ENCODE measurements at places on chromosomes 3 and 15.
A peak's percentile ranks its signal among the peaks of the same experiment; 100 is the strongest.

DNA sequence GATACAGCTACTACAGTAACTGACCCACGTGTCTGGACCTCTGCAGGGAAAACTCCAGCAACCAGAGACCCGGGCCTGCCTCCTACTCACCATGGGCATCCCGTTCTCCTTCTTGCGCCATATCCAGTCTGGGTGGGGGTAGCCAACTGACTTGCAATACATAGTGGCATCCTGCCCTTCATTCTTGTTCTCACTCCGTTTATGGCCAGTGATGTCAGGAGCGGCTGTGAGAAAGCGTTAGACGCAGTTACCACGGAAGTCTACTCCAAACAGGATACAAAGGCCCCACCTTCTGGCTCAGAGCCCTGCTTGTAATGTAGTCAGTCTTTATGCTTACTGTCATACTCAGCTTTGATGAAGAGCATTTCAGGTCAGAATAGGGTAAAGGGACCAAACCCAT lies 59.6 kb downstream of the NPTN start:
- DNase-seq, result no peak

DNA sequence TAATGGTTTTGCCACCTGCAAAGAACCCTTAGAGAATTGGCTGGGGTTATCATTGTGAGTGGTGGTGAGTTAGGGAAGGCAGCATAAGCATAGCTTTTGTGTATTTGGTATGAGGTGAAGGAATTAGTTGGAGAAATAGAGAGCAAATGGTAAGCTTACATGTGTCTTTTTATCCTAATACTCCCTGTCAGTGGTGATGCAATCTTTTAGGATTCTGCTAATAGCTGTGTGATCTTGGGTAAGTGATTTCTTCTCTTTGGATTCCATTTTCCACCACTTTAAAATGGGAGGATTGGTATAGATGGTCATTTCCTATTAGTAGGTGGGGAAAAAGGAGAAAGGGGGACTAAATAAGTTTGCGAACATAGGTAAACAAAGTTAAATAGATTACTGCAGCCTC lies 30.9 kb downstream of the PIAS1 start:
- DNase-seq, result no peak

GRCh38 chr15:89383365-89384175 lies 48.9 kb upstream of the POLG start:
- no peak for DNase-seq

- no peak for DNase-seq
These were observed 72.6 kb downstream of the PLSCR2 start for GRCh38 chr3:146396792-146397191.

DNA sequence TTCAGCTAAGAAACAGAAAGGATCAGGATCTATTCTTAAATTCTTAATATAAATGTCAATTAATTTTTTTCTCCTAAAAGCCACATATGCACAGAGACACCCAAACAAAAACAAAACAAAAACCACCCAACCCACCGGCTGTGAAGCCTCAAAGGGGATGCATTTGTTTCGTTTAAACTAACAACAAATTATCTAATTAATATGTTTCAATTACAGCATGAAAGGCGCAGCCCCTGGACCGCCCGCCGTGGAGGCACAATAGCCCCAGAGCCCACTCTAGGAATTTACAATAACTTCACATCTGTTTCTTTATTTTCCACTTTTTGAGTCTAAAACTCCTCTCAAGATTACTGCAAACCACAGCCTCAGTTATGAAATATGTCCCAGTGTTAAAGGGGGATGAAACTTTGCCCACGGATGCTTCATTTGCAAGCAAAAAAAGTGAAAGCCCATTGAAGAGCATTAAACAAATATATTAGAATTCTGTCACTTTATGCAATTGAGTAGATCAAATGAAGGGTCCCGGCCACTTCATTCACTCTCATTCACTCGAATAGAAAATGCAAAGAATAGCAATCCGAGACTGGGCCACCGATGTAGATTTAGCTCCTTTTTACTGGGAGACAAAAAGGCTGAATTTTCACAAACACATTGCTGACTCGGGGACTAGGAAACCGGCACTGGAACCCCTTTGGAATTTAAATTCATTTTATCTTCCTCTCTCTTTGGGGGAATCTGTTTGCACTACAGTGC lies 6.0 kb downstream of the FOXB1 start:
- no peak for DNase-seq

GRCh38 chr15:87829332-87830050 lies 427.0 kb downstream of the NTRK3 start:
- DNase-seq, result no peak

- no peak for DNase-seq
These were observed 154.8 kb downstream of the PLCL2 start for GRCh38 chr3:17039594-17039993.

DNA sequence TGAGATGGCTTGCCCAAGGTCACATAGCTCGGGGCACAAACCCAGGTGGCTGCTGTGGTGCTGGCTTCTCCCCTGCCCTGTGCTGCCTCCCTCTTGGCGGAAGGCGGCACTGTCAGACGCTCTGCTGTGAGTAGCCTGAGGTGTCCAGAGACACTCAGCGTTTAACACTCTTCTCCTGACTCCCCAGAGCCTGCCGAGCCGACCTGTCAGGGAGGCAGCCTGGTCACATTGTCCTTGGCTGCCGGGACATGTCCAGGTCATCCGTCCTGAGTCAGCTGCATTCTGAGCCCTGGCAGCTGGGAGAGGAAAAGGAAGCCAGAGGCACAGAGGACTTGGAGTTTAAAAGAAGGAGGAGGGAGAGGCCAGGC lies 4.7 kb downstream of the LMAN1L start:
- DNase-seq, result no peak

DNA sequence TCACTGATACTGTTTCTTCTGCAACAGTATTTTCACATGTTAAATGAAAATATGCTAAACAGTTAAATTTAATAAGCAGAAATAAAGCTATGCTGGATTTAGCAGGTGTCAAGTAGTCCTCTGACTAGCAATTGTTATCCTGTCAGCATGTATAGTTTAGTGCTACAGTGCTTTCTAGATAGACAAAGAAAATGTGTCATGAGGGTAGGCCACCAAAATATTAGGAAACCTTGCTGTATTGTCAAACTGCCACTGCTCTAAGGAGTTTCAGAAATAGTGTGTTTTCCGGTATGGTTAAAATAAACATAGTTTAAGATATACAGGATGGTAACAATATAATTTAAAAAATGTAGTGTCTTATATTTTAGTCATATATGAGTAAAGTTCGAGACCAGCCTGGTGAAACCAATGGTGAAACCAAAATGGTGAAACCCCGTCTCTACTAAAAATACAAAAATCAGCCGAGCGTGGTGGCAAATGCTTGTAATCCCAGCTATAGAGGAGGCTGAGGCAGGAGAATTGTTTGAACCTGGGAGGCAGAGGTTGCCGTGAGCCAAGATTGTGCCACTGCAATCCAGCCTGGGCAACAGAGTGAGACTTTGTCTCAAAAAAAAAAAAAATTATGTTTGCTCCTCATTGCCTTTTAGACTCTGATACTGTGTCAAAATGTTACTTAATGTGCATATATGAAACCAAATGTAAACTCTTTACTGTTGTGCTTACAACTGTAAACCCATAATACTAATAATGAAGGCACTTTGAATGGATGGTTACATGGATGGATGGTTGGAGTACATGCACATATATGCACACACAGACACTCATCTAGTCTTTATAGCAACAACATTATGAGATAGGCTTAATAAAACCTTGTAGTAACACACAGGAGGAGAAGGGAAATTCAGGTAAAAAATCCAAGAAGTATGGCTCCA lies 204.8 kb downstream of the RSRC1 start:
- DNase-seq, result no peak

GRCh38 chr3:21654662-21655061 lies 96.3 kb downstream of the ZNF385D start:
- DNase-seq, result no peak

- no peak for DNase-seq
These were observed 96.4 kb downstream of the TPRA1 start for GRCh38 chr3:127493924-127494646.

DNA sequence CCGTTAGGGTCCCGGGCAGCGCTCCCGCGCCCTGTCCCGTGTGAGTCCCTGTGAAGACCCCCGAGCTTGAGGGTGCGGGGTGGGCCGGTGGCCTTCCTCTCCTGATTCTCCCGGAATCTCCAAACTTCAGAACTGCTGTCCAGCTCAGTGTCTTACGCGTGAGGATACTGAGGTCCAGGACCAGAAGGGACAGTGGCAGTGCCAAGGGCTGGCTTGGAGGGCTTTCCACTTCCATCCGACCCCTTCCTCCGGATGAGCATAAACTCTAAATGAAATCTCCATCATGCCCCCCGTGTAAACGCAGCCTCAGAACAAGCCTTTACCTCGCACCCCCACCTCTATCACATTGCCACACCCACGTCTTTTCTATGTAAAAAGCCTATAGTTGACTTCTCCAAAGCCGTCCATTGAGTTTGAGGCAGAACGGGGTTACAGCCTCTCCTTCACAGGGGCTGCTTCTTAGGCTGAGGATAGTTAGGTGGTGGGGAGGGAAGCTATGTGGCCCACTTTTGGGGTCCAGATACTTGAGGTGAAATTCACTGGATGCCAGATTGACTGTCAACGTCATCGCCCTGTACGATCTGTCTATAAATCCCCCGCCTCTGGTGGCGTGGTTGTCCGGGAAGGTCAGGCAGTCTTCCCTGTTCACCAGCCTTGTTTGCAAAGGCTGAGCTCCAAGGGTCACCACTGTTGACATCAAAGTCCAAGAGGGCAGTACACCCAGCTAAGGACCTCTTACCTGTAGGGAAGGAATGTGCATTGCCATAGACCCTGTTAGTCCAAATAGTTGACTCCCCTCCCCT lies 1.1 kb downstream of the EDEM1 start:
- DNase-seq, result no peak

- DNase-seq, result no peak
These were observed 38.5 kb upstream of the CPB1 start for GRCh38 chr3:148789146-148789545.

GRCh38 chr3:126212620-126213378 lies 32.4 kb upstream of the ALDH1L1 start:
- DNase-seq, result no peak

GRCh38 chr3:32934150-32934742 lies 17.2 kb upstream of the CCR4 start:
- no peak for DNase-seq

DNA sequence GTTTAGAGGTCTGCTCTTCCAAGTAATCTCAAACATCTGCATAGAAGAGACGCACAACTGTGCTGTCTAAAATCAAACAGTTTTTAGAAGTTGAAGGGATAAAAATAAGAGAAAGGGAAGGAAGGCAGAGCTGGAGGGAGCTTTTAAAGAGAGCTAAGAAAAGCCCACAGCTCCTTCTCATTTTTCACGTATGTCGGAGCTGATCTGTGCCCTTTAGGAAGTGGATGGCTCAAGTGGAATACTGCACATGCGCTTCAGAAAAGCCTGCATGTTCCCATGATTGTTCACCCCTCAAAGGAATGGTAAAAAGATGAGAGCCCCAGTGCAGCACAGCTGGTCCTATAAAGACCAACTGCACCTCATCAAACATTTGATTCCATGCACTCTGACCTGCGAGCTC lies 207.2 kb downstream of the ADAMTS17 start:
- no peak for DNase-seq

GRCh38 chr15:82680200-82681102 lies 29.2 kb downstream of the AP3B2 start:
- DNase-seq, result peak; percentile 40

DNA sequence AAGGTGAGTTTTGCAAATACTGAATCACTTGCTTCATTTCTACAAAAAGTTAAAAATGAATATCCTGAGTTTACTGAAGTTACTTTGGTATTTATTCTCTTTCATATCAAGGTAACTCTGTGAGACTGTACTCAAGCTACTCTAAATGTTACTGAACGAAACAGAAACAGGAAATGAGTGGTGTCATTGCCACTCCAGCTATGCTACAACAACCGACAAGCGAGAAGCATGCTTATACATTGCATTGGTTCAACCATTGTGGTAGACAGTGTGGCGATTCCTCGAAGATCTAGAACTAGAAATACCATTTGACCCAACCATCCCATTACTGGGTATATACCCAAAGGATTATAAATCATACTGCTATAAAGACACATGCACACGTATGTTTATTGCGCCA lies 313.2 kb upstream of the THBS1 start:
- no peak for DNase-seq

DNA sequence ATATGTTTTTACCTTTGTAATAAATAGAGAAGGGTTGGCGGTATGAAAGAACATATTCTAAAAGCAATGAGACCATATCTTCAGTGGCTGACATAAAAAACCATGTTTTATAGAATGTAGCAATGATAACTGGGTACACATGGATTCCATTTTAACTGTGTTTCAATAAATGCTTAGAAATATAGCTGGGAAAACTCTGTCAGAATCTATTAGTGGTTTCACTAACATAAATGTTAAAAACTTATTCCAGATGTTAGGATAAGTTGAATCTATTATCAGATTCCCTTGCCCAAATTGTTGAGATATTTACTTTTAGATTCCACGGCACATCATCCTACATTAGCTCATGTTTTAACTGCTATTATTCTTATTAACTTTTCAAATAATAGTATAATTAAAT lies 772.2 kb upstream of the ALCAM start:
- no peak for DNase-seq

- no peak for DNase-seq
These were observed 30.2 kb upstream of the BSN start for GRCh38 chr3:49523756-49524747.

DNA sequence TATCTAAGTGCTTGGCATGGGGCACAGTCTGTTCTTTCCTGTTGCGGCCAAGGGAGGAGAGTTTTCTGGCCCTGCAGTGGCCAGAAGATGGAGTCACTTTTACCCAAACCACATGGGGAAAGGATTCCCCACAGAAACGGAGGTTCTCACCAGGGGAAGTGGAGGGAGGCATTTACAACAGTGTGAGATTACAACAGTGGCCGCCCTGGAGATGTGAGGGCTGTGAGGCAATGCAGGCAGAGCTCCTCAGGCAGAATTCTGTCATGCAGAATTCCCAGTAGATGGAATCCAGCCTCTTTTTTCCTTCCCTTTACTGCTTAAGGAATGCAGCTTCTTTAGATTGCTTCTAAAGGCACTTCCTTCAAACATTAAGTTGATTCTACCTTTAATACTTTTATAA lies 83.1 kb downstream of the CACNA1D start:
- DNase-seq, result no peak

DNA sequence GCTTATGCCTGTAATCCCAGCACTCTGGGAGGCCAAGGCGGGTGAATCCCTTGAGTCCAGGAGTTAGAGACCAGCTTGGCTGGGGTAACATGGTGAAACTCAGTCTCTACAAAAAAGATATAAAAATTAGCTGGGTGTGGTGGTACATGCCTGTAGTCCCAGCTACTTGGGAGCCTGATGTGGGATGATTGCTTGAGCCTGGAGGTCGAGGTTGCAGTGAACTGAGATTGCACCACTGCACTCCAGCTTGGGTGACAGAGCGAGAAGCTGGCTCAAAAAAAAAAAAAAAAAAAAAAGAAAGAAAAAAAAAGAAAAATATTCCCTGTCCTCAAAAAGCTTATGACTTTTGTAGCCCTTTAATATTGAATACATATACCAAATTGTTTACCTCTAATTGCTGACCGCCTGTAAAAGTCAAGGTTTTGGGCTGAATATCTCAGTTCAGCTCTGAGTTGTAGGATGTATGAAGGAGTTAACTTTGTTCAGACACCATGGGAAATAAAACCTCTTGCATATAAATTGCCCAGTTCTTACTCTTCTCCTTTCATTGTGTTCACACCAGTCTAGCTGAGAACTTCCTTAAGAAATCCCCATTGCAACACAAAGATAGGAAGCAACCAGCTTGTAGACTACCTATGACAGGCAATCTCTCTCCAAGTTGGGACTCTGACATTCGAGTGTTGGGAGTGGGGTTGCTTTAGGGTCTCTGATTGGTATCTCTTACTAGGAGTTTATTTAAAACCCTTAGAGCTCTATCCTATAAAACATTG lies 97.6 kb upstream of the RASGRP1 start:
- no peak for DNase-seq

Measured in stimulated activated CD4-positive, alpha-beta T cell treated with anti-CD3 and anti-CD28 coated beads, Interleukin-12 subunit alpha, Interleukin-12 subunit beta, amount 100 ng/mL, for 24 hours (primary cell).